ENCODE measurements at places on chromosomes 16 and 17.
A peak's percentile ranks its signal among the peaks of the same experiment; 100 is the strongest.

DNA sequence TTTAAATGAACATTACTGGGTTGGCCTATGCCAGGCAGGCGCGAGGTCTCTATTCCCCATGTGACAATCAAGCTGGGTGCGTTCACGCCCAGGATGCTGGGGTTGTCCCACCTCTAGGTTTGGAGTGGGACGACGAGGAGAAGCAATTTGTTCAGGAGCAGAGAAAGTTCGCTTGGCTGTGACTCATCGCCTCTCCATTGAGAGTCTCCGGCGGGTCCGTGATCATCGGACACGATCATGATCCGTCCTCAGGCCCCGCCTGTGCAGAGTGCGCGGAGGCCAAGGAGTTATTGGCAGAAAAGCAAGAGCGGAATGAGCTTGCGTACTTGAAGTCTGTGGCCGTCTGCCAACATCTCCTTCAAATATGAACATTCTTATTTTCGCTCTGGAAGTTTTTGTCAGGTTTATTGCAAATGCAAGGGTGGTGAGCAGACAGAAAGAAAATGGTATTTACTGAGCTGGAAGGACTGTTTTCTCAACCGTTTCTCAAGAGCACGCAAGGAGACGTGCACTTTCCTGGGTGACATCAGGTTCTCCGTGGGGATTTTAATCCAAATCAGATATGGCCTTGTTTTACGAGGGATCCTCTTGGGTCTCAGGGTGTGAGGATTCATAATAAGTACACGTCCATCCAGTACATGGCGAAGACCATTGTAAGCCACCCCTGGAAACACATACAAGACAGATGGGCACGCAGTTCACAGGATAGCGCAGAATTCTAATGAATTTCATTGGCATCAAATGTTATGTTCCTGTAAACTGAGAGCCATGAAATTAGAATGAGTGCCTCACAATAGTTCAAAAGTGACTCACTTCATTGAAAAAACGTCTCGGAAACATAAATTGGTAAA is 70.1 kb upstream of the CREBBP start:
- no peak for DNase-seq

GRCh38 chr16:50473356-50473945 is 74.7 kb upstream of the NKD1 start:
- peak; percentile 45 for DNase-seq

DNA sequence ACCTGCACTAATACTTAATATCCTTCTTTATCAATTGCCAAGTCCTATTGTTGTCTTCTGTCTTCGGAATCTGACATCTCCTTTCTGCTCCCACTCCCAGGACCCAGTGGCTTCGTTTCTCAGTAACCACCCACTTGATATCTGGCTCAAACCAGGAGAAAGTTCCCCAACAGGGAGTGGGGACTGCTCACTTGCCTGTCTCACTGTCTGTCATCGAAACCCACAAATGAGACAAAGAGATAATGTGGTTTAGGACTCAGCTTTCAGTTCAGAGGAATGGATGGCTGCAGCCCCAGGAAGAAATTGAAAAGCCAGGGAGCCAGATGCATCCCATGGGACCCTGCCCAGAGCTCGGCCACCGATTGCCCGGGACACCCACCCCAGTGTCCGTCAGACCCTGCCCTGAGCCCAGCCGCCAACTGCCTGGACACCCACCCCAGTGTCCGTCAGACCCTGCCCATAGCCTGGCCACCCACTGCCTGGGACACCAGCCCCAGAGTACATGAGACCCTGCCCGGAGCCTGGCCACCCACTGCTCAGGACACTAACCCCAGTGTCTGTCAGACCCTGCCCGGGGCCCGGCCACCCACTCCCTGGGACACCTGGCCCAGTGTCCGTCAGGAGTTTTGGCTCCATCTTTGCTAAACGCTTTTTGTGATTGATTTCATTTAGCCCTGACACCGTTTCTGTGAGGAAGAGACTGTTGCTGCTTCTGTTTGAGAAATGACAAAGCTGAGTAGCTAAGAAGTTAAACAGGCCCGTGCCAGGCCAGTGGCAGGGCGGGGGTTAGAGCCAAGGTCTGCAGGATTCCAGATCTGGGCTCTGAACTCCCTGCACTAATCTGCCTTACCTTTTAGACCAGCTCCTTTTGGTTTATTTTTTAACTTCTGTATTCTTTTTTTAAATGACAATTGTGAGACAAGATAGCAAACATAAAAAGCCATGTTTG is 251.4 kb downstream of the PHKB start:
- DNase-seq, result no peak

DNA sequence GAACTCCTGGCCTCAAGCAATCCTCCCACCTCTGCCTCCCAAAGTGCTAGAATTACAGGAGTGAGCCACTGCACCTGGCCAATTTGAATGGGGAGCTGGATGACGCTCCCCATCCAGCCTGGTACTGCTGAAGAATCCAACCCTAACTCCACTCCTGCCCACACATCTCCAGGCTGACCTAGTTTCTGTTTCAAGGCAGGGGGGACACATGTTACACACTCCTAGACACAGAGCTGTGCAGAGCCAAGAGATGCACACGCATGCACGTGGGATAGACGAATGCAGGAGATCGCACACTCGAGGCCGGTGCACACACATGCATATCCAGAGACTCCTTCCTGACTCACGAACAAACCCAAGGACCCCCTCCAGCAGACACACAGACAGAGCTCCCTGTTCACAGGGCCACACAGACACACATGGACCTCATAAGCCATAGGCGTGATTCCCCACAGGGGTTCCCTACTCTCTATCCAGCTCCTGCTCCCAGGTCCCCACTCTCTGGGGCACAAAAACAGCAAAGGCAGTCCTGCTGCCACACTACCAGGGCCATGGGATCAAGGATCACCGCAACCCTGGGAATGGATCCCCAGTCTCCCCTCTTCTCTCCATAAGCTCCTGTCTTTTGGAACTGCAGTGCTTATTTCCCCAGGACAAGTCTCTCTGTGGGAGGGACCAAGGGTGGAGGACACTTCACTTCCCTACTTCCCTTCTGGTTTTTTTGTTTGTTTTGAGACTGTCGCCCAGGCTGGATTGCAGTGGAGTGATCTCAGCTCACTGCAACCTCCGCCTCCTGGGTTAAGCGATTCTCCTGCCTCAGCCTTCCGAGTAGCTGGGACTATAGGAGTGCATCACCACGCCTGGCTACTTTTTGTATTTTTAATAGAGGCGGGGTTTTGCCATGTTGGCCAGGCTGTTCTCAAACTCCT is 14.4 kb downstream of the EPOP start:
- no peak for DNase-seq

DNA sequence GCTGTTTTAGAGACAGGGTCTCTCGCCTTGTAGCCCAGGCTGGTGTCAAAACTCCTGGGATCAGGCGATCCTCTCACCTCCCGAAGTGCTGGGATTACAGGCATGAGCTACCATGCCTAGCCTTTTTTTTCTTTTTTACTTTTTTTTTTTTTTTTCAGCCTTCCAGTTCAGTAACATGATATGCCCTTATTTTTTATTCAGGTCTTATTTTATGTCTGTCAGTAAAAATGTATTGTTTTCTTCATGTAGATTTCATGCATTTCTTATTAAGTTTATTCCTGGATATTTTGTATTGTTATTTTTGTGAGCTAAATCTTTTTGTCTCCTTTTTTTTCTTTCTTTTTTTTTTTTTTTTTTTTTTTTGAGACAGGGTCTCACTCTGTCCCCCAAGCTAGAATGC is 2.7 kb upstream of the FOXN1 start:
- DNase-seq, result no peak

DNA sequence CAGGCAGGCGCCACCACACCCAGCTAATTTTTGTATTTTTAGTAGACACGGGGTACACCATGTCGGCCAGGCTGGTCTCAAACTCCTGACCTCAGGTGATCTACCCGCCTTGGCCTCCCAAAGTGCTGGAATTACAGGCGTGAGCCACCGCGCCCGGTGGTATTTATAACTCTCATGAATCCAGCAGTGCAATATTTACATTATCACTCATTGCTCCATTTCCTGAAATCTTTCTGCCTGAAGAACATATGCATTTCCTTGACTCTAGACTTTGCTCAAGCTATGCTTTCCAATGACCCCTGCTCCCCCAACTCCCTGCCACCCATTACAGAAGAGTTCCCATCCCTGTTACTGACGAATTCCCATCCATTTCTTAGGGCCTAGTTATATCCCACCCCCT is 19.7 kb upstream of the NDUFAB1 start:
- no peak for DNase-seq

DNA sequence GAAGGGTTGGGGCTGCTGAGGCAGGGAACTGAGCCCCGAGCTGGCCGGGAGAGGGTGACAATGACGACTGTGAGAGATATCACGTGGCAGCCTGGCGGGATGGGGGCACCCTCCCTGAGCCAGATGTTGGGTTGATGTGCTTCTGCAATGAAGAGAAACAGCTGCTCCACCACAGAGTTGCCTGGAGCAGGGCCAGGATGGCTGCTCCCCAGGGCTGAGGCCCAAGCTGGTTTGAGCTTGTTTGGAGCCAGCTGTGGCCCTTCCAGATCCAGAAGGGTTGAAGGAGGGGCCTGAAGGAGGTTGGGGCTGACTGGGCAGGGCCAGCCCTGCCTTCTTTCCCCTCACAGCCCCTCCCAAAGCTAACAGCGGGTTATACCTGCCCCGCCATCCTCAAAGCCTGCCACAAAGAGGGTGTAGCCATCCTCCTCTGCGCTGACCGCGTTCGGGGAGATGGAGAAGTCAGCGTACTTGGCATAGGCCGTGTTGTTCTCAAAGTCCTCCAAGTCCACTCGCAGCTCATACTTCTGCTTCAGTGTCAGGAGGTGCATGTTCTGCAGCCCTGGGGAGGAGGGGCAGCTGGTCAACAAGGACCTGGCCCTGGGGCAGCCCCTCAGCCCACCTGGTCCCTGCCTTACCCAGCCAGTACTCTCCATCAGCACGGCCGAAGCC is 2.1 kb downstream of the MFAP4 start:
- no peak for DNase-seq

- peak; percentile 56 for DNase-seq
Measured at GRCh38 chr17:17784657-17785267, 52.0 kb downstream of the SREBF1 start.

DNA sequence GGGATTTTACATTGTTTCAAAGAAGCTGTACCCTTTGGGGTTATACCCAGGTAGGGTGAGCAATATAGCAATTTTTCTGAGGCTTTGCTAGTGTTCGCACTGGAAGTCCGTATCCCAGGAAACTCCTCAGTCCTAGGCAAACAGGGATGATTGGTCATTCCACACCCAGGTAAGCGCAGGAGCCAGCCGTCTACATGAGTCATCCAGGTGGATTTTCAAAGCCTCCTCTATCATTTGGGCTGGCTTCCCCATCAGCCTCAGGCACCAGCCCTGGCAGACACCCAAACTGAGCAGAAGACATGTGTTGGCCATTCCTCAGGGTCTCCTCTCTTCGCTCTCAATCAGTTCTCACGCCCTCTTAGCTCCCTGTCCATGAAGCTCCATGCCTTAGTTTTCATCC is 135.6 kb downstream of the AIPL1 start:
- DNase-seq, result no peak

- no peak for DNase-seq
Measured at GRCh38 chr17:57823469-57824401, 26.1 kb downstream of the MRPS23 start.

DNA sequence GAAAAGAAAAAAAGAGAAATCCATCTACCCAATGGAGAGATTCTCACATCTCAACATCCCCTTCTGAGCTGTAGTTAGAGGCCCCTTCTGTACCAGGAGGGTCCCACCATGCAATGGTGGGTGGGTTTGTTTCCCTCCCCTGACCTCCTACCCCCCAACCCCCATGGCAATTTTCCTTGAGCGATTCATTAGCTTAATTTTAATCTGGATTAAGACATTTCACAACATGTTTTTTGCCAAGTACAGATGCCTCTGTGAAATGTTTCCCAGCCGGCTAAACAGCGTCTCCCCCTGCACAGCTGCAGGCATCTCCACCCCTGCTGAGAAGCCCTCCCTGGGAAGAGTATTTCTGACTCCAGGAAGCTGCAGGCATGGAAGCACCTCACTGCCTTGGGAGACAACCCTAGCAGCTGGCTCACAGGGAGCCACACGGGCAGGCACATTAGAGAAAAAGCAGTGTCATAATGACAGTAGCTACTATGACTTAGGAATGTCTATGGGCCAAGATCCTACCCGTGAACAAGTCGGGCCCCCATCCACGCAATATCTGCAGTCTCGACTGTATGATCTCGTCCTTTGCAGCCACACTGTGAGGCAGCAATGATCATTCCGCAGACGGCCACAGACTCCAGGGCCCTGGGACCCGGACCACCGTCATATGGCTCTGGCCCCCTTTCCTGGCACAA is 117.3 kb downstream of the ADCY9 start:
- no peak for DNase-seq

DNA sequence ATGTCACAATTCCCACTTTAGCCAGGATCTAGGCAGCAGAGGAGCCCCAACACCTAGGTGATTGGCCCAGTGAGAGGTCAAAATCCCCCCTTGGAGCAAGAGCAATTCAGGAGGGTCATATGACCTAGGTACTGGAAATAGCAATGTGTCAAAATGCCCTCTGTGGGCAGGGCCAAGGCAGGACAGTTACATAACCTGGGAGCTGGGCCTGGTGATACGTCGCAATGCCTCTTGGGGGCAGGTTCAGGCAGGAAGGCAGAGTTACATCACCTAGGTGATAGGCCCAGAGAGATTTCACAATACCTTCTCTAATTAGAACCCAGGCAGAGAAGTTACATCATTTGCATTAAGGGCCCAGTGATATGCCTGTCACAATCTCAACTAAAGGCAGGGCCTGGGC is 1906.3 kb downstream of the TP53TG3F start:
- no peak for DNase-seq

GRCh38 chr17:13426991-13427390 is 174.7 kb downstream of the HS3ST3A1 start:
- no peak for DNase-seq

DNA sequence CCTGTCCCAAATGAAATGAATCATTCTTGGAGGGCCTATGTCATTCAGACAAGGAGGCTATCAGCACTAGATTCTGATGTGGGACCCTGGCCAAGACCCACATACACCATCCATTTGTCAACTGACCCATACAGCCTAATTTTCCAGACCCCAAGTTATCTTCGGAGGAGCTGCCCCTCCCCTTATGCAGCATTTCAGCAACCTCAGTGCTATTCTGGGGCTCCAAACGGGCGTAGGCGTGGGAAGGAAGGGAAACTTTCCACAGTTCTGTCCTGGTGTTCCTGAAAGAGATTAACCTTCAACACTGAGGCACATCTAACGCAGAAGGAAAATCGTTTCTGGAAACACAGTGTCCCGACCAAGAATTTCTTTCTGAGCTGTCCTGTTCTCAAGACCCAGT is 86.7 kb downstream of the MYH11 start:
- no peak for DNase-seq

DNA sequence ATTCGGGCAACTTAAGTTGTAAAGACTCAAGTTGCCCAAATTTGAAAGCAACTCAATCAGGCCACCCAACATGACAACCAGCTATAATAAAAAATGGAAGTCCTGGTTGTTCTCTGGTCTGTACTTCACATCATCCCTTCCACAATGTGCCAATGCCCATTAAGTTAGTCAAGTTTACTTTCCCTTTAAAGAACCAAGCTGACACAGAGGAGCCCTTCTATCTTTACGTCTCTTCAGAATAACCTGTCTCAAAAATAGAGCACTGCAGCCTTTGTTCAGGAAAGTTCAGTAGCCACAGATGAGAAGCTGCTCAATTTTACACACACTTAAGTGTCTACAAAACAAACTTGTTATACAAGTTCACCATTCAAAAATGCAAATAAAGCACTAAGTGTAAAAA is 75.1 kb upstream of the C17orf78 start:
- DNase-seq, result no peak

GRCh38 chr16:67150833-67151396 is at the start of gene B3GNT9:
Gene B3GNT9 (minus strand): TSS chr16:67150998. CDS start chr16:67150485, 513 bp downstream.
- peak; percentile 61 for DNase-seq

All from activated CD4-positive, alpha-beta T cell treated with anti-CD3 and anti-CD28 coated beads for 48 hours (primary cell).